ENCODE measurements at places on chromosomes 7 and 10.

DNA sequence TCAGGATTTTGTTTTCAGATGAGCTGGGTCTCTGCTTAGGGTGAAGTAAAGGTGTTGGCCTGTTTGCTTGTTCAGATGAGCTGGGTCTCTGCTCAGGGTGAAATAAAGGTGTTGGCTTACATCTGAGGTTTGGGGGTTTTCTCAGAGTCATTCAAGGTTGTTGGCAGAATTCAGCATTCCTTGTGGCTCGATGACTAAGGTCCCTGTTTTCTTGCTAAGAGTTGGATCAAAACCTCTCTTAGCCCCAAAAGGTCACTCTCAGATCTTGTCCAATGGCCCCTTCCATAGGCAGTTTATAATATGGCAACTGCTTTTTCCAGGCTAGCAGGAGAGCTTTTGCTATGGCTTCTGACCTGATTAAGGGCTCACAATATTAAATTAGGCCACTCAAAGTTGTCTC is 106.6 kb downstream of the ADAM22 start:
- no peak for DNase-seq

DNA sequence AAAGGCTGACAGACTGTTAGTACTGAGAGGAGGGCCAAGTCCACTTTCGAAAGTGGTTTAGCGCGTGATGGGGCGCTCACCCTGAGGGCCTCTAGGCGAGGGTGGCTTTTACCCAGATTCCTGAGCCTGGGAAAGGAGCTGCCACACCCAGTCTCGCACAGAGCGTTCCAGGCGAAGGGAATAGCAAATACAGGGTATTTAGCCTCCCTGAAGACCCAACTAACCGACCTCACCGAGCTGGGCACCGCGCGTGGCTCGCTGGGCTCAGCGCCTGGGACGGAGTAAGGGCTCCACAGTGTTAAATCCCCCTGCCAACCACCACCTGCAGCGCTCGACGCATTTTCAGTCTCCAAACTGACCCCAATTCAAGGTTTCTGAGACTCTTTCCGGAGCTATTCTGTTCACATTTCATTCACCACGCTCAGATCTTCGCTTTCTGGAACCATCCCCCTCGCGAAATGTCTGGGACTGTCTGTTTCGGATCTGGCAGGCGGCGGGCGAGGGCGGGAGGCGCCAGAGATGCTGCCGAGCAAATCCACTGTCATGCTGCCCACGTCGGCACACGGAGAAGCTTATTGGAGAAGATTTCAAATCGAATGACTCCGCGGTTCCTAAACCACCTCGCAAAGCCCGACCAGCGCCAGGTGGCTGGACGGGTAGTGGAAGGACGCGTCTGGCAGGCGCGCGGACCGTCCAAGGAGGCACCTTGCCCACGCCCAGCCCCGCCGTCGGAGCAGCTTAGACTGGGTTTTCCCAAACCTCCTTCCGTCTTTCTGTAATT is 1.4 kb upstream of the OSBPL3 start:
- peak; percentile 69 for DNase-seq

GRCh38 chr10:86545101-86545500 is 23.5 kb upstream of the WAPL start:
- no peak for DNase-seq

- no peak for DNase-seq
Measured at GRCh38 chr10:23643111-23643780, 204.4 kb downstream of the OTUD1 start.

DNA sequence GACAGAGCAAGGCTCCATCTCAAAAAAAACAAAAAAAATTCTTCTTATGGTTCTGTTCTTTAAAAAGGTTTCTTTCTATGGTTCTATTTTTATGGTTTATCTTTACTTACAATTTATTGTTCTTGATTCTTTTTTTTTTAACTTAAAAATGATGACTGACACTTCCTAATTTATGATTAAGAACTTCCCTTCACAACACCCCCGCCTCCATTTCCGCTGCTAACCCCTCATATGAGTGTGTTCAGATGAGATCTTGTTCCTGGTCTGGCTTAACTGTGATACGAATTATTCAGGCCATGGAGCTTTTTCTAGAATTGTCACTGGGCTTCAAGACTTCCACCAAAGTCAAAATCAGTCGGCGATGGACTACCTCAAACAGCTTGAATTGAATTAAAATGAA is 33.9 kb downstream of the PTER start:
- peak; percentile 9 for DNase-seq

DNA sequence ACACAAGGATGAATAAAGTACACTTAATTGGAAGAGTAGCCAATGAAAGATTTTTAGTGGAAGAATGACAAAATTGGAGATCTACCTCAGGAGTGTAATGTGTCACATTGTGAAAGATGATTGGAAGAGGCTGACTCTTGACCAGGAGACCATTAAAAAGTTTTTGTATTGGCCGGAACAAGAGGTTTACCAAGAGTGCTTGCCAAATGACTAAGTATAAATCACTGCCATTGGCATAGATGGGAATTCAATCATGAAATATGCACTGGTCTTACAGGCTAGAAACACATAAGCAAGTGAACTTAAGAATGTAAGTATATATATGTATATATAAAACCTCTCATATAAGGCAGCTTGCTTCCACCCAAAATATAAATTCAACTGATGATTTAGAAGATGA is 58.7 kb upstream of the TFEC start:
- no peak for DNase-seq

GRCh38 chr10:95626500-95626899 is 30.0 kb downstream of the ALDH18A1 start:
- no peak for DNase-seq

- no peak for DNase-seq
Measured at GRCh38 chr10:9334270-9334669, 1279.8 kb downstream of the GATA3 start.

- no peak for DNase-seq
Measured at GRCh38 chr10:104256335-104256961, 1.8 kb downstream of the GSTO1 start.

DNA sequence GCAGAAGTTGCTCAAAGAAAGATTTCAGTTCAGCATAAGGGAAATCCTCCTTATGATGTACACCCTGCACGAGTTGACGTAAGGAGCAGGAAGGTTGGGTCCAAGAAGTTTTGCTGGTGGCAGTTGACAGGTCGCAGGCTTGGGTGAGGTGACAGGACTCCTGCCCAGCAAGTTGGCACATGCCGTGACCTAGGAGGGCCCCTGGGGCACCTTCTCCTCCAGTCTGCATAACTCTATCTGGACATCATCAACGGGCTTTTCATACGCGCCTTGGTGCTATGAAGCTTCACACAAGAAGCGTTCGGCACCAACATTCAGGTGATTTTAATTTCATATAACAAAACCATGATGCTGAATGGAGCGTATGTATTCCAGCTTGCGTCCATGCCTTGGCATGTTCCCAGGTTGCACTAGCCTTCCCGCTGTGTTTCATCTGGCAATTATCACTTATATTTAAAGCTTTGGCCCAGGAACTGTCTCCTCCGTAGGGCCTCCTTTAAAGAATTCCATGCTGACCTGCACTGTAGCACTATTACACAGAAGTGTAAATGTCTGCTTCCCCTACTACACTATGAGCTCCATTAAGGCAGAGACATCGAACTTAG is 651.6 kb upstream of the FOXK1 start:
- DNase-seq = no peak

DNA sequence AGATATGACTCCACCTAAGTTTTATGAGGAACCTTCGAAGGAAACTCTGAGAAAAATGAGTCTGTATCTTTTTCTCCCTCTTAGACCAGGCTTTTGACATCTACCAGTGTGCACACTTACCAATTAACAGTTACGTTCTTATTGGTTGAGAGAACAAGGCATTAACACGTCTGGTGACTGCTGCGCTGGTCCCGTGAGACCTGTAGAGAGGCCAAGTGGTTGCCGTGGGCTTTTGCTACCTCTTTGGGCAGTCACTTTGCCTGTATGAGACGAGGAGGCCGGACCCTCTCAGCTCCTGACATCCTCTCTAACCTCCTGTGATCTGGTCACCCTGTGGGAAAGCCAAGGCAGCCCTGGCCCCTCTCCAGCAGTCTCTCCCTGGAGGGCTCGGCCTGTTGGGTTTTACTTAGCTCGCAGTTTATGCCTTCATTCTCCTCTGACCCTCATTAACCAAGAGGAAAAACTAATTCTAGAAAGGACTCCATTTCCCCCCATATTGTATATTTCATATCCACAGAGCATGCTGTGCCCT is 513.9 kb upstream of the GALNT17 start:
- DNase-seq = no peak

- no peak for DNase-seq
Measured at GRCh38 chr10:64316416-64316815, 795.2 kb downstream of the REEP3 start.

GRCh38 chr10:11116361-11116760 is 98.7 kb downstream of the CELF2 start:
- DNase-seq = no peak

DNA sequence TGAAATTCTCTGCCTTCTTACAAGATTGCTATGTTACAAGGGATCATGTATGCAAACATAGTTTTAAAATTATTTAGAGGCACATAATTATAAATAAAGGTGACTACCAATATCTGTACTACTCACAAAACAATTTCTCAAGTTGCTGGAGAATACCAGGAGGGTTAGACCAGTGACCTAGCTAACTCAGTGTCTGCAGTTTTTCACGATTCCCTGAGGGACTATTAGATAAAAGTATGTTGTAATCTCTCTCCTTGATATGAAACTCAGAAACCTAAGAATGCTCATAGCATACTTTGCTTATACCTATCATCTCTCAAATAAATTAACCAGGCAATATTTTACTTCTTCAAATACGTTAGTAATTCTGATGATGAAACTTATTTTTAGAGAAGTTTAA is 534.0 kb upstream of the ANKRD30A start:
- DNase-seq = no peak

GRCh38 chr10:9291081-9291480 is 1236.6 kb downstream of the GATA3 start:
- DNase-seq = no peak

DNA sequence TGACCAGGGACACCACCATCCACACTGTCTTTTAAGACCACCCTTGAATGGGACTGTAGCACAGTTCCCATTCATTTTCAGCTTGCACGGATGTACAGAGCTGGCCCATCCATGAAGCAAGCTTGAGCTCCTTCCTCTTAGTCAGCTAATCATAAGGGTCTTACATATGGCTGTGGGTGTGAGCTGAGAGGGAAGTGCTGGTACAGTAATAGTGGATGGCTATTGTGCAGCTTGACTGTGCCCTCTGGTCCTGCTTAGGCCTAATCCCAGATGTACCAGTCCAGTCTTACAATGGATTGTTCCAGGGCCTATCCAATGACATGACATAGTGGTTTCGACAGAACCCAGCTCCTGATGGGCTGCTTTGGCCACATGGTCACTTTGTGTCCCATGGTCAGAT is 96.9 kb upstream of the ZNF438 start:
- DNase-seq = no peak

DNA sequence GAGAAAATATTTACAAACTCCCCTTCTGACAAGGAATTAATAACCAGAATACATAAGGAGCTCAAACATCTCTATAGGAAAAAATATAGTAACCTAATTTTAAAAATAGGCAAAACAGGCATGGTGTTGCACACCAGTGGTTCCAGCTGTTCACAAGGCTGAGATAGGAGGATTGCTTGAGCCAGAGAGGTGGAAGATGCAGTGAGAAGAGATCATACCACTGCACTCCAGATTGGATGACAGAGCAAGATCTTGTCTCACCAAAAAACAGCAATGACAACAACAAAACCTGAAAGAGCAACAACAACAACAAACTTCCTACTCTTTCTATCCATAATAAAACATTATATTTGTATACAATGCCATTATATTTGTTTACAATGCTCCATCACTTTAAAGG is 304.4 kb upstream of the CNTNAP2 start:
- DNase-seq = no peak

DNA sequence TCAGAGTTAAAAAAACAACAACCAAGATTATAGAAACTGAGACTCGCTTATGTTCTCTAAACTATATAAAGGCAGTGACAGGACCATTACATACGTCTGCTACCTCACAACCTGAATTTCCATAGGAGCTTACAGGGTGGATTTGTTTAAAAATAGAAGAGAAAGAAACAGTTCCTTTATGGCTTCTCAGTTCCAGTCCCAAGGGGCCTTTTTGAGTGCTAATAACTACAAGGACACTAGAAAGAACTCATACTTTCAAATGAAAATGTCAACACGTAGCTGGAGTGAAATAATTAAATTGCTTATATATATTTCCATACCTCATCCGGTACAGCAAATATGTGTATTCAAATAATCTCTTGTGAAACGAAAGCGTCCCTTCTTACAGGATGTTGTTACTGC is 19.7 kb downstream of the TSPAN12 start:
- no peak for DNase-seq

DNA sequence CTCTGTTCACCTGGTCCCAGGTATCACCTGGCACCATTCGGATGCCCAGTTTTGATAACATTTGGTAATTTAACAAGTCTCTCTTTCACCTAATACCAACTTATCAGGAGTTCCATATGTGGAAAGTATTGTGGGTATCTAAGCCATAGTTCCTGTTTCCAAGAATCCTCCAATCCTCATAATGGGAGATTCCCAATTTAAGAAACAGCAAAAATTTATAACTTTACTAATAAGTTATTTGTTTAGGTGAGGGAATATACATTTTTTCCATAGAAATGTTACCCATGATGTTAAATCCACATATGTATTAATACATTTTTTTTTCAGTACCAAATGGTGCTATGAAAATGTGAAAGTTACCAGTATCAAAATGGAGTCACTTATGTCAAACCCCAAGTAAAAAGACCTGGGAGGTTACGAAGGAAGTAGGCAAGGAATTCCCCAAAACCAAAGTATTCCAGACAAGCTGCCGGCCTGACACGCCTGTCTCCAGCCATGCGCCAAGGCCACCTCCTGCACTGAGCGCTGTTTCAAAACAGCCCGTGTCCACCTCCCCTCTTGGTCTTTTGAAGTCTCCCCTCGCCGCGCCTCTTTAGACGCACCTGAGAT is 44.8 kb downstream of the PRKCQ start:
- DNase-seq = no peak

GRCh38 chr7:72058579-72058978 is 353.6 kb downstream of the CALN1 start:
- no peak for DNase-seq
